ENCODE measurements at places on chromosomes 12 and 14.

DNA sequence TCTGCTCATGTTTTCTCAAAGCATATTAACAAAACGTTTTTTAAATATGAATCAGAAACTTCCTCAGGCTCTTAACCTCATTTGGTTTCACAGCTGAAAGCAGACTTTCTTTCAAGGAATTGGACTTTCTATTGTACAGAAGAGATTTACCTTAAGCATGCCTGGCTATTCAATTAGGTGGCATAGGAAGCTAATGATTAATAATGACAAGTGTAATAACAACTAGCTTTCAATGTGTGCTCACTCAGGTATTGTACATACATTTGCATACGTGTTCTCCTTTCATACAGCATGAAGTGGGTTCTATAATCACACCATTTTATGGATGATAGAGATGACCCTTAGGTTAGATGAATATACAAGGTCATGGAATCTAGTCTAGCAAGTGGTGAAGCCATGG is 115.7 kb downstream of the ANO6 start:
- DNase-seq = no peak

GRCh38 chr14:24674204-24674970 is 40.4 kb upstream of the GZMB start:
- no peak for DNase-seq

DNA sequence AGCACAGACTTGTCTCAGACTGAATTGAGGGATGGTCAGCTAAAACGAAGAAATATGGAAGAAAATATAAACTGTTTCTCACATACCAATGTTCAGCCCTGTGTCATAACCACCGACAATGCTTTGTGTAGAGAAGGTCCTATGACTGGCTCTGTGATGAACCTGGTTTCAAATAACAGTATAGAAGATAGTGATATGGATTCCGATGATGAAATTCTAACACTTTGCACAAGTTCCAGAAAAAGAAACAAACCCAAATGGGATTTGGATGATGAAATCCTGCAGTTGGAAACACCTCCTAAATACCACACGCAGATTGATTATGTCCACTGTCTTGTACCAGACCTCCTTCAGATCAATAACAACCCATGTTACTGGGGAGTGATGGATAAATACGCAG is 7.9 kb upstream of the MAPK1IP1L start:
- no peak for DNase-seq

DNA sequence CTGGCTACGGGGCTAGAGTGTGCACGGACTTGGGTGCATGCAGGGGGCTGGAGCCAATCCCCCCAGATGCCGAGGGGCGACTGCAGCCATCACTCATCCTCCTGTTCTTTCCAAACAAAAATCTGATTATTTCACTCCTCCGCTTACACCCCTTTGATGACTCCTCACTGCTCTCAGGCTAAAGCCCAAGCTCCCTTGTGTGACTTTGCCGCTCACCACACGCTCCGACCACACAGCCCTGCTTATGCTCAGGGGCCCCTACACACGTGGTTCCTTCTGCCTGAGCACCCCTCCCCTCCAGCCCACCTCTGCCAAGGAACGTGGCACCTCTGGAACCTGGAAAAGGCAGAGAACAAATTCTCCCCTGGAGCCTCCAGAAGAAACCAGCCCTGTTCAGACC is 13.7 kb downstream of the CHFR start:
- DNase-seq = no peak

DNA sequence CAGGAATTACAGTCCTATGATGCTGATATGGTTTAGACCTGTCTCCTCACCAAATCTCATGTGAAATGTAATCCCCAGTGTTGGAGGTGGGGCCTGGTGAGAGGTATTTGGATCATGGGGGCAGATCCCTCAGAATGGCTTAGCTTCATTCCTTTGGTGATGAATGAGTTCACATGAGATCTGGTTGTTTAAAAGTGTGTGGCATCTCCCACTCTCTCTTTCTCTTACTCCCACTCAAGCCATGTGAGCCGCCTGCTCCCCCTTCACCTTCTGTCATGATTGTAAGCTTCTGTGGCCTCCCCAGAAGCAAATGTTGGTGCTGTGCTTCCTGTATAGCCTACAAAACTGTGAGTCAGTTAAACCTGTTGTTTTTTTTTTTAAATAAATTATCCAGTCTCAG is 89.4 kb upstream of the ARHGAP5 start:
- DNase-seq = no peak

DNA sequence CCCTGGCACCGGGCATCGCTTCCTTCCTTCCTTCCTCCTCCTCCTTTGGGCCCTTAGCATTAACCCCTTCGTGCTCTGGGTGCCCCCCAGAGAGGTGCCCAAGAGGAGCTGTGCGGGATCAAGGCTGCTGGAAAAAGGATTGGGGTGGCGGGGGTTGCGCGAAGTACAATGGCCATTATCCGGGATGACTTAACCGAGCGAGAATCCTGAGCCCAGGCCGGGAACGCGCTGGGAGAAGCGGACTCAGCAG is 2.8 kb downstream of the DHH start:
- no peak for DNase-seq

DNA sequence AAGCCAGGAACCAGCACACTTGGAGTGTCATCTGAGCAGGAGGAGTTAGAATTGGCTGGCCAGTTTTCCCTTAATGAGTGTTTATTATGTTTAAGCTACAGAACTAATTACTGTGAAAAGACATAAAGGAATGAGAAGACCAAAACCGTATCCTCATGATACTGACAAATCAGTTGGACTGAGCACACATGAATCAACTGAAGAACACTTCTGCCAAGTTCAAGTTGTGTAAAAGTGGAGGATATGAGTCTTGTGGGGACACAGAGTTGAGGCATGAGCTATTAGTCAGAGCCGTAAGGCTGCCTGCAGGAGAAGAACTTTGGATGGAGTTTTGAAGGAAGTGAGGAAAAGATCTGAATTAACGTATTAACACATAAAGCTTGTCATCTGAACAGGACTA is 43.1 kb downstream of the HMGA2 start:
- no peak for DNase-seq

DNA sequence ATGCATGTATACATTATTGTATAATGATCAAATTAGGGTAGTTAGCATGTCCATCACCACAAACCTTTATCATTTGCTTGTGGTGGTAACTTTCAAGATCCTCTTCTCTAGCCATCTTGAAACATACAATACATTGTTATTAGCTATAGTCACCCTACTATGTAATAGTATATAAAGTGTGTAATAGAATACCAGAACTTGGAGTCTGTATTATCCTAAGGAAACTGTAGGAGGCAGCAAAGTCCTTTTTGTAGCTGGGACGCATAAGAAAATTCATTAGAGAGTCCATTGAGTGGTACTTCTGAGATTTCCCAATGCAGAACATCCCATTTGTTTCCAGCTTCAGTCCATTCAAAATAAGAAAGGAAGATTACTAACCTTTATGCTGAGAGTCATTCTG is 325.9 kb upstream of the LRFN5 start:
- DNase-seq = no peak

DNA sequence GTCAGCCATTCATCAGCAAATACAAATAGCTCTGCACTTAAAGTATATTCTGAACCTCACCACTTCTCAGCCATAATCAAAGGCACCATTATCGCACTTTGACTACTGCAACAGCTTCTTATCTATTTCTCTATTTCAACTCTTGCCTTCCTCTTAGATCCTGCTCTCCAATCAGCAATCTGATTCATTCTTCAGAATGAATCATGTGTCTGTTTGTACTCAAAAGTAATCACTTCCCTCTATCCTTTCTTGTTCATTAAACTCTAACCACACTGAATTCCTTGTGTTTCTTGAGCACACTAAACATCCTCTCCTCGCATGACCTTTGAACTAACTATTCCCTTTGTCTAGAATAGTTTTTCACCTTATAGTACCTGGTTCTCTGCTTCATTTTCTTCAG is 12.8 kb upstream of the OR4E1 start:
- no peak for DNase-seq

- DNase-seq = no peak
Measured at GRCh38 chr12:4938900-4939299, 29.2 kb downstream of the KCNA1 start.

GRCh38 chr12:23611320-23611719 is 338.1 kb downstream of the SOX5 start:
- no peak for DNase-seq

DNA sequence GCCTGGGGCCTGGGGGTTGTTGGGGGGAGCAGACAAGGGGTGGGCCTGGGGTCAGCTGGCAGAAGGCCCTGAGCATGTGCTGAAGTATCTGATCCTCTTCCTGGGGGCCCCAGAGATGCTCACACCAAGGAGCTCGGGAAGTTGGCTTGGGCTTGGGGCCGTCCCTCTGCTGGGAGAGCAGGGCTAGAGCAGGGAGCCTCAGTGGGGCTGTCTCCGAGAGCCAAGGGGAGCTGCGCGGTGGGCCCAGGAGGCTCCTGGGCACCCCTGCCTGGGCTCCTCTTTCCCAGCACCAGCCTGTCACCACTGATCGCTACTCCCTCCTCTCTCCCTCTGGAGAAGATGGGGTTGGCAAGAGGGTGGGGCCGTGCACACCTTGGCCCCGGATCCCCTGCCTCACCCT is 28.3 kb downstream of the BEGAIN start:
- no peak for DNase-seq

GRCh38 chr14:68203871-68204270 is 384.3 kb downstream of the RAD51B start:
- DNase-seq = no peak

- no peak for DNase-seq
Measured at GRCh38 chr14:34780646-34781045, 66.3 kb upstream of the CFL2 start.

DNA sequence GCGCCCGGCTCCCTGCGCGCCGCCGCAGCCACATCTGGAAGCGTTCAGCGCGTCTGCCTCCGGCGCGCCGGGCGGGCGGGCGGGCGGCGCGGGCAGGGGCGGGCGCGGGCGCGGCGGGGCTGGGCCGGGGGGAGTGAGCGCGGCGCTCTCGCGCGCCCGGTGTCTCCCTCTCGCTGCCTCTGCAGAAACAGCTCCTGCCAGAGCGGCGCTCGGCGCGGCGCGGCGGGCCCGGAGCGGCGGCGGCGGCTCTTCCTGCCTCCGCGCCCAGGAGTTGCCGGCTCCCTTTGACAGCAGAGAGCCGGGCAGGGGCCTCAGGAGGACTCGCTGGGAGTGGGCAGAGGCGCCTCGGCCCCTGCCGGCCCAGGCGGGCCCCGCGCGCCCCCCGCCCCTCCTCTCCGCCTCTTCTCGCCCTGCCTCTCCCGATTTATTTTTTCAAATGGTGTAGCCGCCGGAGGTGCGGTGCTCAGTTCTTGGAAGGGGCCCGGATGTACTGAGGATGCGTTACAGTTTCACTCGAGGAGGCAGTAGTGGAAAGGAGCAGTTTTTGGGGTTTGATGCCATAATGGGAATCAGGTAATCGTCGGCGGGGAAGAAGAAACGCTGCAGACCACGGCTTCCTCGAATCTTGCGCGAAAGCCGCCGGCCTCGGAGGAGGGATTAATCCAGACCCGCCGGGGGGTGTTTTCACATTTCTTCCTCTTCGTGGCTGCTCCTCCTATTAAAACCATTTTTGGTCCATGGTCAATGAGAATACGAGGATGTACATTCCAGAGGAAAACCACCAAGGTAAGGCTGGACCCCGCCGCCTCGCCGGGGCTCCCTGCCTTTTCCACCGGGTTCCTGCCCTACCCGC is at the start of gene CACNA1C:
CACNA1C (plus strand) TSS at position 162 of the 853 bp plus-strand sequence; CDS start at position 738, 576 bp downstream.
- DNase-seq = no peak

- no peak for DNase-seq
Measured at GRCh38 chr12:127149226-127149964, 1117.6 kb upstream of the TMEM132C start.

Data from NCI-H1048 (cell line).